ENCODE measurements at places on chromosomes 4 and X.

GRCh38 chrX:78513971-78514738, 145.0 kb downstream of the RTL3 start:
- no peak for DNase-seq

DNA sequence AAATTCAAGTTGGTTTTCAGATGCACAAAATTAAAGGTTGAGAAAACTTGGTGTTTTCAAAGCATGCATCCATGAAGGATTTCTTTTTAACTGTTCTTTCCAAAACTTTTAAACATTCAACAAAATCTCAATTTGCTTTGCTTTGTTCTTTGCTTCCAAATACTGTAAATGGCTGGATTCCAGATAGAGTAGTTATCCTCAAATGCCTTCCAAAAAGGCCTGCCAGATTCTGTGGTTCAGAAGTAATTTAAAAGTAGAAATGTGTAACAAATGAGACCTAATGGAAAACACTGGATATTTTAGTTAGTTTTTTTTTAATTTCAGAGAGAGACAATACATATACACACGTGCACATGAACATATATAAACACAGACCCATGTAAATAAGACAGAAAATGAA, 97.3 kb downstream of the NR3C2 start:
- DNase-seq: no peak

- no peak for DNase-seq
Observed at GRCh38 chr4:184387351-184387750, 87.0 kb downstream of the IRF2 start.

GRCh38 chr4:157459785-157460184, 239.3 kb downstream of the GRIA2 start:
- no peak for DNase-seq

- DNase-seq: no peak
Observed at GRCh38 chr4:89661173-89661899, 175.6 kb downstream of the SNCA start.

GRCh38 chr4:174933083-174933482, 14.9 kb downstream of the ADAM29 start:
- no peak for DNase-seq

- no peak for DNase-seq
Observed at GRCh38 chr4:1086011-1086410, 27.4 kb downstream of the RNF212 start.

DNA sequence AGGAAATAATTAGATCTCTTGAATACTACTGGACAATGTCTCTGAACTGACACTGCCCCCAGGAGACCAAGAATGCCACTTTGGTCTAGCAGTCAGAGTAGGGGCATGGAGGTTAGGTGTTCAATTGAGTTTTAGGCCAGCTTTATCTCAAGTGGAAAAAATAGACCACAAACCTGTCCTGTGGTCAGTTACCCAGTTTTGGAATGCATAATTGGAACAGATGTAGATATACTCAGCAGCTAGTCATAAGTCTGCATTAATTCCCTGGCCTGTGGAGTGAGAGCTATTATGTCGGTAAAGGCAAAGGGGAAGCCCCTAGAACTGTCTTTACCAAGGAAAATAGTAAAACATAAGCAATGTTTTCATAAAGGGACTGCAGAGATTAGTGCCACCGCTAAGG, 587.7 kb downstream of the GLUD2 start:
- DNase-seq: no peak

GRCh38 chrX:132214518-132214917, 4.7 kb downstream of the RAP2C start:
- DNase-seq: no peak

DNA sequence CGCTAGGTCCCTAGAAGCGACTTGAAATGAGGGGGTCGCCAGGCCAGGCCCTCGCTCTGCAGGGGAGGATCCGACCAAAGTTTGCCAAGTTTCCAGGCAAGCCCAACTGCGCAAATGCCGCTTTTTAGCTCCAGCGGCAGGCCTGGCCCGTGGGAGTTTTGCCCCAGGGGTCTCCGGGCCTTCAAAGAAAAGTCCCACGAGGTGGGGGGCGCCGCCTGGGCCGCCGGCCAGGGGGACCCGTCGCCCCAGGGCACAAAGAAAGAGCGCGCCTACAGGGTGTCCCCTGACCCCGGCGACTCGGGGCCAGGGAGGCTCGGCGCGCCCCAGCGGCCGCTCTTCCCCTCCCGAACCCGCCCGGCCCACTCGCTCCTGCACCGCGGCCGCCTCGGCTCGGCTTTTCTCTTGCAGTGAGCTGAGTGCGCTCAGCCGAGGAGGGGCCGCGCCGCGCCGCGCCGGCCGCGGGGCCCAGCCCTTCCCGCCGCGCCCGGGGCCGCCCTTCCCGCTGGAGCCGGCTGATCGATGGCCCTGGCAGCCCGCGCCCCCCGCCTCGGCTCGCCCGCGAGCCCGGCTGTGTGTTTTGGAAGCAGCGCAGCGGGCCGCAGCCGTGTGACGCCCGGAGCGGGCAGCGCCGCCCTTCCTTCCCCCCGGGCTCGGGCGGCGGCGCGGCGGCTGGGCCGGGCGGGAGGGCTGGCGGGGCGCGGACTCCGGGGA, 754 bp upstream of the KLF3 start:
- no peak for DNase-seq

All from DMS153 (cell line).